ENCODE measurements at places on chromosomes 6 and 20. TPM values are rescaled to one million over a fixed set of nuclear protein-coding genes. Genes with fewer than 3 reads are reported as not detected.

The STX11 gene
- total RNA-seq: 28.2 TPM

GRCh38 chr6:13763740-13764381 lies 50.5 kb downstream of the MCUR1 start:
- H3K27me3 ChIP-seq: no peaks in the 10 kb centered on the region
- H3K4me1 ChIP-seq: peaks cover 63% of the 10 kb centered on the region
- DNase-seq: peak; percentile 35
- no peak overlapping the region for H3K4me3 ChIP-seq
- H3K36me3 ChIP-seq: no peaks in the 10 kb centered on the region

GRCh38 chr20:24211972-24212371 lies 223.4 kb upstream of the GGTLC1 start:
- H3K27ac ChIP-seq: no peak overlapping the region
- no peak overlapping the region for H3K4me3 ChIP-seq
- no peak for DNase-seq
- no peaks in the 10 kb centered on the region for H3K36me3 ChIP-seq
- peaks cover 19% of the 10 kb centered on the region for H3K27me3 ChIP-seq
- no peaks in the 10 kb centered on the region for H3K4me1 ChIP-seq

The OTOR gene
- not detected for total RNA-seq

GRCh38 chr6:53717566-53717965 lies 52.0 kb upstream of the KLHL31 start:
- H3K36me3 ChIP-seq: no peaks in the 10 kb centered on the region
- H3K4me1 ChIP-seq: no peaks in the 10 kb centered on the region
- no peak overlapping the region for H3K27ac ChIP-seq
- H3K4me3 ChIP-seq: no peak overlapping the region
- no peaks in the 10 kb centered on the region for H3K27me3 ChIP-seq

GRCh38 chr6:32178547-32179440 lies 589 bp downstream of the RNF5 start:
- peaks cover 26% of the 10 kb centered on the region for H3K36me3 ChIP-seq
- H3K4me3 ChIP-seq: peak overlapping the region; percentile 93
- peak overlapping the region; percentile 96 for H3K27ac ChIP-seq
- no peaks in the 10 kb centered on the region for H3K27me3 ChIP-seq

The KHDC1 gene
- not detected for total RNA-seq

The BPIFA1 gene
- total RNA-seq: not detected

The KLHDC3 gene
- total RNA-seq: 49.3 TPM

DNA sequence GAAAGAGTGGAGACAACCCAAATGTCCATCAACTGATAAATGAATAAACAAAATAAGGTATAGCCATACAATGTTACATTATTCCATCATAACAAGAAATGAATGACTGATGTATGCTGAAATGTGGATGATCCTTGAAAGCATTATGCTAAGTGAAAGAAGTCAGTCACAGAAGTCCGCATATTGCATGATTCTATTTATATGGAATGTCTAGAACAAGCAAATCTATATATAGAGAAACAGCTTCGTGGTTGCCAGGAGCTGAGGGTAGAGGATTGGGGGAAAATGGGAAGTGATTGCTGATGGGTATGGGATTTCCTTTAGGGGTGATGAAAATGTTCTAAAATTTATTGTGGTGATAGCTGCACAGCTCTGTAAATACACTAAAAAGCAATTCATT lies 196.8 kb downstream of the ATXN1 start:
- no peaks in the 10 kb centered on the region for H3K27me3 ChIP-seq
- peaks cover 3% of the 10 kb centered on the region for H3K4me1 ChIP-seq
- DNase-seq: no peak
- H3K27ac ChIP-seq: no peak overlapping the region
- no peak overlapping the region for H3K4me3 ChIP-seq
- no peaks in the 10 kb centered on the region for H3K36me3 ChIP-seq

DNA sequence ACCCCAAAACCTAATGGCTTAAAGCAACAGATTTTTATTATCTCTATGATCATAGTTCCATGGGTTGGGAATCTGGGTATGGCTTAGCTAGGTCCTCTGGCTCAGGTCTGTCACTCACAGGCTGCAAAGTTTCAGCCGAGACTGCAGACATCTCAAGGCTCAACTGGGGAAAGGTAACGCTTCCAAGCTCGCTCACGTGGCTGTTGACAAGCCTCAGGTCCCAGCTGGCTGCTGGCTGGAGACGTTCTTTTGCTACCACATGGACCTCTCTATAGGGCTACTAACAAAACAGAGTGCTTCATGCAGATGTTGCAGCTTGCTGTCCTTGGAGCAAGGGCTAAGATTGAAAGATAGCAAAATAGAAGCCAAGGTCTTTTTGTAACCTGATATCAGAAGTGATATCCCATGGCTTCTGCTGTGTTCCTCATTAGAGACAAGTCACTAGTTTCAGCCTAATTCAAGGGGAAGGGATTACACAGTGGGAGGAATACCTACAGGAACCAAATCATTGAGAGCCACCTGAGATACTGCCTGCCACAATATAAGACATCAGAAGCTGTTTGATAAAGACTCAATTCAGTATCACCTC lies 6.6 kb downstream of the HTR1E start:
- H3K4me3 ChIP-seq: no peak overlapping the region
- no peaks in the 10 kb centered on the region for H3K27me3 ChIP-seq
- H3K27ac ChIP-seq: no peak overlapping the region
- no peak for DNase-seq
- no peaks in the 10 kb centered on the region for H3K4me1 ChIP-seq

The TOX2 gene
- total RNA-seq: 0.68 TPM

The STMND1 gene
- total RNA-seq: 0.49 TPM

- no peak overlapping the region for H3K4me3 ChIP-seq
- no peak for DNase-seq
- no peak overlapping the region for H3K27ac ChIP-seq
Measured at GRCh38 chr6:75128878-75129570, 76.8 kb downstream of the COL12A1 start.

- no peaks in the 10 kb centered on the region for H3K4me1 ChIP-seq
- no peak overlapping the region for H3K27ac ChIP-seq
- no peaks in the 10 kb centered on the region for H3K27me3 ChIP-seq
- H3K4me3 ChIP-seq: no peak overlapping the region
- H3K36me3 ChIP-seq: no peaks in the 10 kb centered on the region
Measured at GRCh38 chr6:80183019-80183795, 76.7 kb downstream of the BCKDHB start.

The ETV7 gene
- total RNA-seq: 5.9 TPM

GRCh38 chr20:18984238-18985200 lies 170.9 kb downstream of the SCP2D1 start:
- no peak overlapping the region for H3K27ac ChIP-seq
- H3K36me3 ChIP-seq: no peaks in the 10 kb centered on the region
- no peak for DNase-seq
- no peak overlapping the region for H3K4me3 ChIP-seq

The SGK2 gene
- 15.0 TPM for total RNA-seq

DNA sequence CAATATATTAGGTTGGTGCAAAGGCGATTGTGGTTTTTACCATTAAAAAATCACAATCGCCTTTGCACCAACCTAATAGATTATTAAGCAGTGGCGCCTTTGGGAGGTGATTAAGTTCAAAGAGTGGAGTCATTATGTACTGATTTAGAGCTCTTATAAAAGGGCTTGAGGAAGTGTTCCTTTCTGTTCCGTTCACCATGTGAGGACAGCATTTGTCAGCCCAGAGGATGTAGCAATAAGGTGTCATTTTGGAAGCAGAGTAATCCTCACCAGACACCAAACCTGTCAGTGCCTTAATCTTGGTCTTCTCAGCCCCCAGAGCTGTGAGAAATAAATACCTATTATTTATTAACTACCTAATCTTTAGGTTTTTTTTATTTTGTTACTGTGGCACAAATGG lies 542.1 kb upstream of the MAN1A1 start:
- H3K36me3 ChIP-seq: no peaks in the 10 kb centered on the region
- no peak overlapping the region for H3K27ac ChIP-seq
- DNase-seq: no peak
- no peaks in the 10 kb centered on the region for H3K27me3 ChIP-seq
- no peak overlapping the region for H3K4me3 ChIP-seq
- H3K4me1 ChIP-seq: no peaks in the 10 kb centered on the region

DNA sequence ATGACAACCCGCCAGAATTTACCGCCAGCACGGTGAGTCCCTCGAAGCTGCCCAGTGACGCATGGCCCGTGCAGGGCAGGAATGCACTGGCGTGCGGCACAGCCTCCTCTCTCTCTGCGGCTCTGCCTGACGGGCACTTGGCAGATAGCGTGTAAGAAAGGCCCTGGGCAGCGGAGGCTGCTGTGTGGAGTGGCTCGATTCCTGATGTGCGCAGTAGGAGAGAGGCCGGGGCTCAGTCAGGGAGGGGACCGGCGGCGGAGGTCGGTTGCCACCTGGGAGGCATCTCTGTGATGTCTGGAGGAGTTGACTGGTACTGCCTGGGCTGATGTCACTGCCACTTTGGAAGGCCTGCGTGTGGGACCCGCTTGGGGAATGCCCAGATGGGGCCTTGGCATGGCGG lies 170.7 kb downstream of the TAF4 start:
- no peak for DNase-seq
- no peak overlapping the region for H3K4me3 ChIP-seq
- H3K27ac ChIP-seq: no peak overlapping the region
- H3K36me3 ChIP-seq: no peaks in the 10 kb centered on the region

DNA sequence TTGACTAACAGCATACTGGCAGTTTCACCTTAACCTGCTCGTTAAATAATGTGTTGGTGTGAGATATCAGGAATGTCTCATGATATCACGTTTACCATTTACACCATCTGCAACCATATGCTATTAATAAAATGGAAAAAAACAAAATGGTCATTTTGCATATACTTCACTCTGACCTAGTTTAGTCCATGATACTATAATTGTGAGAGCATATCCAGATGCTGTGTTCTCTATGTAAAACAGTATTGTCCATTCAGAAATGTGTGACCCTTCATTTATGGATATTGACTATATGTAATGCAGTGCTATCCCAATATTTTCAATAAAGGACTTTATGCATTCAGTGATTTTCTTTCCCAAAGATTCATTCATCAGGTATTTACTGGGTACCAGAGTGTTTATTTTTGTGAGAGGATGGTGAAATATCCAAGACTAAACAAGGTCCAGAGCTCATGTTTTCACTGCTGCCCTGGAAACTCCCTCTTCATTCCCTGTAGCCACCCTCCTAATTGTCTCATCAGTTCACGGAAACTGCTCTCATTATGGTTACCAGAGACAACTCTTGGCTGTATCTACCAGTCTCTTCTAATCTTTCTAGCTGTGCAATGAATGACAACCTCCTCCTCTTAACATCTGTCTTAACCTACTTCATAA lies 25.7 kb upstream of the HINT3 start:
- DNase-seq: no peak
- no peaks in the 10 kb centered on the region for H3K4me1 ChIP-seq
- H3K4me3 ChIP-seq: no peak overlapping the region
- no peaks in the 10 kb centered on the region for H3K27me3 ChIP-seq
- H3K27ac ChIP-seq: no peak overlapping the region

The MUC22 gene
- not detected for total RNA-seq

- no peak overlapping the region for H3K27ac ChIP-seq
- no peak overlapping the region for H3K4me3 ChIP-seq
- H3K27me3 ChIP-seq: no peaks in the 10 kb centered on the region
- no peaks in the 10 kb centered on the region for H3K4me1 ChIP-seq
- DNase-seq: no peak
- H3K36me3 ChIP-seq: peaks cover 7% of the 10 kb centered on the region
Measured at GRCh38 chr6:109139109-109139508, 43.8 kb downstream of the CEP57L1 start.

The ZNF311 gene
- total RNA-seq: 1.9 TPM

- no peaks in the 10 kb centered on the region for H3K36me3 ChIP-seq
- H3K27me3 ChIP-seq: peaks cover 12% of the 10 kb centered on the region
- H3K4me1 ChIP-seq: no peaks in the 10 kb centered on the region
Measured at GRCh38 chr20:21269772-21270171, 33.4 kb upstream of the XRN2 start.

The CST1 gene
- total RNA-seq: not detected

GRCh38 chr6:1372690-1373089 lies 16.7 kb upstream of the FOXF2 start:
- H3K4me3 ChIP-seq: no peak overlapping the region
- peaks cover 75% of the 10 kb centered on the region for H3K27me3 ChIP-seq
- no peak overlapping the region for H3K27ac ChIP-seq
- no peak for DNase-seq
- no peaks in the 10 kb centered on the region for H3K4me1 ChIP-seq
- H3K36me3 ChIP-seq: no peaks in the 10 kb centered on the region

DNA sequence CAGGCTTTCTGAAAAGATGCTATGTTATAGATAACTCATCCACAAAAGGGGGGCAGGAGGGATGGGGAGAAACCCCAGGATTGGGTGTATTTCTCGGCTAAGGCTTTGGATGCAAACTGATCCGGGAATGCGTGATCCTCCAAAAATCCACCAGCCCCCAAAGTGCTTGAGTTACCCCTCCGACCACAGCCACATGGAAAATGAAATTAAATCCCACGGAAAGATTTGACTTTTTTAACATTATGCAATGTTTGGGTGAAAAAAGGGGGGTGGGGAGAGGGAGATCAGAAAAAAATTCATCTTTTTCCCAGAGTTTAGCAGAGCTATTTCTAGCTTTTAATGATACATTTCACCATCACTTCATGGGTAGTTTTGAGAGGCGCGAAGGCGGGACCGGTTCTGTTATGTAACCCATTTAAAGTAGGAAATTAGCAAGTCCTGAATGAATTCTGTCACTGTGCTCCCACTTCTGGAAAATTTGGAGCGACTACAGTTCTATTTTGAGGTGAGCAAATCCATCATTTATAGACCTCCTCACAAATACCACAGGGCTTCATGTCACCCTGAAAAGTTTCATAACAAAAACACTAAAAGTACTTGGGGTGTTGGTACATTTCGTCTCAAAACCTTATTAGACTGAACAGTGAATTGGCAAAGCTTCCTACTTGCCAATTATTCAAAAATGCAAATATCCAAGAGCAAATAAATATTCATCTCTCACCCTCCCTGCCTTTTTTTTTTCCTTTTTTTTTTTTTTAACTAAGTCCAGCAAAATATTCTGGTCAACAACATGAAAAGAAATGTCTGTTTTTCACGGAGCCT lies 51.9 kb upstream of the NFATC2 start:
- H3K27ac ChIP-seq: peak overlapping the region; percentile 20
- no peak for DNase-seq
- H3K36me3 ChIP-seq: peaks cover 8% of the 10 kb centered on the region
- H3K4me1 ChIP-seq: peaks cover 25% of the 10 kb centered on the region
- no peaks in the 10 kb centered on the region for H3K27me3 ChIP-seq

The OR2B6 gene
- total RNA-seq: not detected

The TP53TG5 gene
- 0.32 TPM for total RNA-seq

- H3K27ac ChIP-seq: no peak overlapping the region
- no peaks in the 10 kb centered on the region for H3K36me3 ChIP-seq
Measured at GRCh38 chr6:139853302-139853992, 479.0 kb upstream of the CITED2 start.

The PAK5 gene
- total RNA-seq: 0.21 TPM

DNA sequence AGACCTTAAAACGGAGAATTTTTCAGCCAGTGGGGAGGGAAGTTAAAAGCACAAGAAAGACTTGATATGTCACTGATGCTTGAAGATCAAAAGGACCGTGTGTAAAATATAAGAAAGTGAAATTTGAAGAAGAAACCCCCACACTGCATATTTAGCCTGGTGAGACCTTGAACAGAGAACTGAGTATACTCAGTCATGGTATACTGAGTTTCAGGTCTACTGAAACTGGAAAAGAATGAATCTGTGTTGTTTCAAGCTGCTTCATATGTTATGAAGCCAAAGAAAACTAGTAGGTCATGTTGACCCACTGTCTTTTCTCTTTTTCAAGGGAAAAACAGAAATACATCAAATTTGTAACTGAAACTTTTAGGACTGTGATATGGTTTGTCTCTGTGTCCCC lies 443.8 kb upstream of the GJE1 start:
- H3K27me3 ChIP-seq: no peaks in the 10 kb centered on the region
- H3K27ac ChIP-seq: no peak overlapping the region
- no peaks in the 10 kb centered on the region for H3K4me1 ChIP-seq

The CST7 gene
- not detected for total RNA-seq

GRCh38 chr6:113640051-113640450 lies 217.1 kb upstream of the MARCKS start:
- H3K4me1 ChIP-seq: peaks cover 16% of the 10 kb centered on the region
- no peak overlapping the region for H3K27ac ChIP-seq
- H3K36me3 ChIP-seq: no peaks in the 10 kb centered on the region
- DNase-seq: no peak
- H3K4me3 ChIP-seq: no peak overlapping the region
